ENCODE measurements at places on chromosomes 3 and 15. TPM values are rescaled to one million over a fixed set of nuclear protein-coding genes. Genes with fewer than 3 reads are reported as not detected.

The FHIT gene
- 10.3 TPM for total RNA-seq

The TRPM1 gene
- 0.16 TPM for total RNA-seq

The LOXL1 gene
- 0.11 TPM for total RNA-seq

The SUMF1 gene
- total RNA-seq, result 9.5 TPM

The PLSCR2 gene
- not detected for total RNA-seq

The HIGD1A gene
- 73.9 TPM for total RNA-seq

The VGLL3 gene
- total RNA-seq, result 0.05 TPM

The SEMA5B gene
- total RNA-seq, result not detected

The SPATA12 gene
- 0.29 TPM for total RNA-seq

The NMB gene
- total RNA-seq, result 1.3 TPM

The ACKR2 gene
- 0.36 TPM for total RNA-seq

The TF gene
- total RNA-seq, result 8.9 TPM

The PP2D1 gene
- not detected for total RNA-seq

The HYAL2 gene
- 14.8 TPM for total RNA-seq

The KBTBD12 gene
- not detected for total RNA-seq

The NPHP3 gene
- total RNA-seq, result 3.4 TPM

The MCTP2 gene
- 1.0 TPM for total RNA-seq

The GOLGA8S gene
- not detected for total RNA-seq

The RETNLB gene
- total RNA-seq, result not detected

The SI gene
- not detected for total RNA-seq

The TOPAZ1 gene
- not detected for total RNA-seq

The ATRIP gene
- total RNA-seq, result 13.6 TPM

The ARRDC4 gene
- 0.10 TPM for total RNA-seq

The MEIS2 gene
- 33.4 TPM for total RNA-seq

The CHRNB4 gene
- not detected for total RNA-seq

The SLC12A1 gene
- total RNA-seq, result not detected

The GREM1 gene
- 0.36 TPM for total RNA-seq

The C3orf85 gene
- not detected for total RNA-seq

The GPR87 gene
- not detected for total RNA-seq

The SUSD5 gene
- 0.05 TPM for total RNA-seq

The CHRM5 gene
- not detected for total RNA-seq

The ZNF501 gene
- total RNA-seq, result 2.0 TPM

The MINAR1 gene
- total RNA-seq, result 0.36 TPM

The IL17RE gene
- total RNA-seq, result 0.51 TPM

The NOX5 gene
- not detected for total RNA-seq

The SPTBN5 gene
- total RNA-seq, result 0.18 TPM

The CDHR4 gene
- total RNA-seq, result not detected

The SEMA3B gene
- total RNA-seq, result 0.59 TPM

The MSL2 gene
- total RNA-seq, result 30.7 TPM

The INKA1 gene
- total RNA-seq, result 9.2 TPM

The SMCO1 gene
- total RNA-seq, result not detected

The CLCN2 gene
- 2.6 TPM for total RNA-seq

The WDR73 gene
- 21.6 TPM for total RNA-seq

The UCN2 gene
- total RNA-seq, result not detected

The SH2D7 gene
- 0.08 TPM for total RNA-seq

The DPP8 gene
- total RNA-seq, result 24.7 TPM

The ITPKA gene
- 0.64 TPM for total RNA-seq

The CLDN18 gene
- total RNA-seq, result 0.26 TPM

The ACAN gene
- total RNA-seq, result not detected

The CHST13 gene
- not detected for total RNA-seq

Measured in GM12878 (cell line).